ENCODE measurements at places on chromosomes 7 and 10. TPM values are rescaled to one million over a fixed set of nuclear protein-coding genes. Genes with fewer than 3 reads are reported as not detected.

The KCNH2 gene
- not detected for total RNA-seq

DNA sequence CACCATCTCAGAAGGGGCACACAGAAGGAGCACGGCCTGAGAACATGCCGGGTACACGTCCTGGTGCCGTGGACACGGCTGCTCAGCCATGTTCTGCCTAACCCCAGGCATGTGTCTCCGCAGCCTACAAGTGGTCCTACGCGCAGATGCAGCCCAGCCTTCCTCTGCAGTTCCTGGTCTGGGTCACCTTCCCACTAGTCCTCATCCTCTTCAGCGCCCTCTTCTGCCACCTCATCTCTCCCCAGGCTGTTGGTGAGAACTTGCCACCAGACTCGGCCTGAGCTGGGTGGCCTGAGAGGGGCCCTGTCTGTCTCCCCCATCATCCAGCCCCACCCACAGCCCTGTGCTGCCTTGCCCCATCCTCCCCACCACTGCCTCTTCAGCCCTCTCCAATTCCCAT is 5.3 kb downstream of the CLCN1 start:
- DNase-seq = no peak
- H3K27me3 ChIP-seq = no peaks in the 10 kb centered on the region
- no peak overlapping the region for H3K27ac ChIP-seq
- no peaks in the 10 kb centered on the region for H3K4me1 ChIP-seq

GRCh38 chr10:66828957-66829356 is 96.9 kb upstream of the LRRTM3 start:
- H3K27ac ChIP-seq = no peak overlapping the region
- peak; percentile 1 for DNase-seq

DNA sequence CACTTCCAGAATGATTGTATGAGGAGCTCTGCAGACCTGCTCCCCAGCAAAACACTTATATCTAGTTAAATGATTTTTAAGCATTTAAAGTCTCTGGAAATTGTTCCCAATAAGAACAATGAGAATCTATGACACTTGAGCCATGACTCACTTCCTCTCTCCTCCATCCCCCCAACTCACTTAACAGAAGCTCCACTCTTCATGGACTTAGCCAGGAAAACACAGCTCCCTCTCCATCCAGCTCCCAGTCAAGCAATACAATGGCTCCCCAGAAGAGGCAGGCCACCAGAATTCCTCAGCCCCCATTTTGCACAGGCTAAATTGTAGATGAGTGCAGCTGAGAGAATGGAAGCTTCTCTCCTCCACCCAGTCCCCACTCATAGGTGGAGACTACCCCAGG is 27.0 kb downstream of the AOC1 start:
- H3K4me3 ChIP-seq = no peak overlapping the region
- no peak for DNase-seq
- H3K36me3 ChIP-seq = no peaks in the 10 kb centered on the region

DNA sequence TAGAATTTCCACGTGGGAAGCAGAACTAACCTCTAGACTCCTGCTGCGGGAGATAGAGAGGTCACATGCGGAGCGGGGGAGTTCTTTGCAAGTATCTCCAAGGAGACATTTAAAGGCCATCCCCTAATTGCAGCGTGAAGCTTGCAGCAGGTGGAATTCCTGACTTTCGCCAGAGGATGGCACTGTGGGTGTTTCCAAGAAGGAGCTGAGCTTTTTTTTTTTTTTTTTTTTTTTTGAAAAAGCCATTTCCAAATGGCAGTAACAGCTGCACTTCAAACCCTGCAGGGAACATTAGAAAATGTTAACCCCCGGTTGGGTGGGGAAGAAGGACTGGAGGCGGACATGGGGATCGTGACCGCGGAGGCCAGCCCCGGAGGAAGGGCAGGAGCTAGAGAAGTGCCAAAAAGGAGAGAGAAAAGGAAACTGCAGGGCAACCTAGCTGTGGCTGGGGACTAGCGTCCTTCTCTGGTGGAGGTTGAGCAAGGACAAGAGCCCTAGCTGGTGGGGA is 487.7 kb downstream of the TYW1 start:
- no peaks in the 10 kb centered on the region for H3K36me3 ChIP-seq
- DNase-seq = peak; percentile 75
- H3K27ac ChIP-seq = no peak overlapping the region
- no peak overlapping the region for H3K4me3 ChIP-seq
- no peaks in the 10 kb centered on the region for H3K4me1 ChIP-seq

GRCh38 chr7:39280337-39280736 is 285.9 kb upstream of the YAE1 start:
- no peaks in the 10 kb centered on the region for H3K27me3 ChIP-seq
- DNase-seq = no peak
- H3K36me3 ChIP-seq = no peaks in the 10 kb centered on the region
- no peak overlapping the region for H3K4me3 ChIP-seq

Measured in GM23248 (cell line).